ENCODE measurements at places on chromosomes 6 and 20.

DNA sequence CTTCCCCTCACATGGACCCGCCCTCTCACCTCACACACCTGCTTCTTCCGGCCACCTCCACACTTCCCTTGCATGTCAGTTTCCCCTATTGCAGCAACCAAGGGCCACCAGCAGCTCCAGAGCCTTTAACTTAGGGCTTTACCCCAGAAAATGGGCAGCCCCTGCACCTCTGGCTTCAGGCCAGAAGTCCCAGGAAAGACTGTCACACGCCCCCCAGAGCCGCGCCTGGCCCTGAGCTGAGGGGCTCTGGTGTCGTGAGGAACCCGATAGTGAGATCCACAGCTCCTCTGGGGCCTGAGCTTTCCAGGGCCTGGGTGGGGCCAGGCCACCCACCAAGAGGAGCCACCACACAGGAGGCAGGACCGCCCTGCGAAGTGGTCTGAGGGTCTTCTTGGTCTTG, 182.4 kb downstream of the DLL1 start:
- DNase-seq, result no peak

DNA sequence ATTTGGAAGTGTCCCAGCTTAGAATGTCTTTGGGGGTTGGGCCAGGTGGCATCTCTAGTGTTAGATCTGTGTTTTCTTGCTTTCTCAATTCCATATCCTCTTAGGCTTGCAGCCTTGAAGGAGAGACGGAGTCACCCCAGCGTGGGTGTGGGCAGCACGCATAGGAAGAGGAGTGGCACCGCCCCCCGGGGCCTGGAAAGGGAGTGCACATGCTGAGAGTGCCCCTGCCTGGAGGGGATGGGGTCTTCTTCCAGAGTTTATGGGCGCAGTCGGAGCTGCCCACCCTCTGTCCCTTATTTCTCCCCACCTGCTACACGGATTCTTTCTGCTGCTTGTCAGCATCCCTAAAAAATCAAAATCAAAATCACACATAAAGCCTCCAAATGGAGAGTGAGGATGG, 309.7 kb downstream of the QKI start:
- no peak for DNase-seq

DNA sequence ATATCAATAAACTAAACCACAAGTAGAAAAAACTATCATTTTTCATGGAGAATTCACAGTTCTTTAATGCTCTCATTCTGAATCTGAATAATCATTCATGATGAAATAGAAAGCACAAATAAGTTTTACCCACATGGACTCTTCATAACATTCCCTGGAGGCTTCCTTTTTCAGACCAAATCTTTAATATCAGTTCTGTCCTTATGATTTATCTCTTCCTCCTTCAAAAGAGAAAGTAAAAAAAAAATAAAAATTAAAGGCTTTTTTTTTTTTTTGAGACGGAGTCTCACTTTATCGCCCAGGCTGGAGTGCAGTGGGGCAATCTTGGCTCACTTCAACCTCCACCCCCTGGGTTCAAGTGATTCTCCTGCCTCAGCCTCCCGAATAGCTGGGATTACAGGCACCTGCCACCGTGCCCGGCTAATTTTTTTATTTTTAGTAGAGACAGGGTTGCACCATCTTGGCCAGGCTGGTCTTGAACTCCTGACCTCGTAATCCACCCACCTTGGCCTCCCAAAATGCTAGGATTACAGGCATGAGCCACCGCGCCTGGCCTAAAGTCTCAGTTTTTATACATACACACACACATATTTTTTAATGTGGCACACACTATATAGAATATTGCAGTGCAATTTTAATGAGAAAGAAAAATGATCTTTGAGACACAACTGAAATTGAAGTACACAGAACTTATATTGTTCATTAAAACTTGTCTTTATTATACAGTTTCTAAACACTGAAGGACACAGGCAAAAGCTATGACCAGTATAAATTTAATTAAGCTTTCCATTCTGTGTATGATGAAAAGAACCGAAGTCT, 31.9 kb upstream of the ZNF217 start:
- DNase-seq, result no peak

GRCh38 chr6:7728855-7729590, 3.1 kb downstream of the BMP6 start:
- peak; percentile 29 for DNase-seq

- no peak for DNase-seq
Observed at GRCh38 chr6:80618953-80619352, 512.5 kb downstream of the BCKDHB start.

- no peak for DNase-seq
Observed at GRCh38 chr6:31317036-31317435, 39.9 kb downstream of the HLA-B start.

DNA sequence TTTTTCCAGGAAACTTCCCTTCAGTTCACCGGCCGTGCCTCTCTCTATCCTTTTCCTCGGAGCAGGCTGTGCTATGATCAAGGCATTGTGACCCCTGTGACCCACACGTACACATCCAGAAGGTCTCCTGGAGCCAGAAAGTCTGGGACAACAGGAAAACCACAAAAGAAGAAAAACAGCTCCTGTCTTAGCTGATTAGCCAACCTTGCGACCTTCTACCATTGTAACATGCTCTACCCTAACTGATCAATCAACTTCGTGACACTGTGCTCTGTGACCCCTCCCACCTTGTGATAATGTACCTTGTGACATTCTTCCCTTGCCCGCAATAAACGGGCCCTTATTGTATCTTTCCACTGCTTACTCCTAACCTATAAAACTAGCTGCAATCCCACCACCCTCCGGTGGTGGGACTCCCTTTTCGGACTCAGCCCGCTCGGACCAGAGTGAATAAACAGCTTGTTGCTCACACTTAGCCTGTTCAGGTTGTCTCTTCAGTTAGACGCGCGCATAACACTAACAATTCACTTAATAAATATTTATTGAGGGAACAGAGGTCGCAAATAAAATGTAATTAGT, 24.2 kb downstream of the ZNF311 start:
- peak; percentile 21 for DNase-seq

- no peak for DNase-seq
Observed at GRCh38 chr6:3527651-3527977, 70.8 kb upstream of the SLC22A23 start.

- no peak for DNase-seq
Observed at GRCh38 chr20:12775041-12775440, 233.7 kb upstream of the SPTLC3 start.
